ENCODE measurements at places on chromosomes 2 and 18. TPM values are rescaled to one million over a fixed set of nuclear protein-coding genes. Genes with fewer than 3 reads are reported as not detected.

DNA sequence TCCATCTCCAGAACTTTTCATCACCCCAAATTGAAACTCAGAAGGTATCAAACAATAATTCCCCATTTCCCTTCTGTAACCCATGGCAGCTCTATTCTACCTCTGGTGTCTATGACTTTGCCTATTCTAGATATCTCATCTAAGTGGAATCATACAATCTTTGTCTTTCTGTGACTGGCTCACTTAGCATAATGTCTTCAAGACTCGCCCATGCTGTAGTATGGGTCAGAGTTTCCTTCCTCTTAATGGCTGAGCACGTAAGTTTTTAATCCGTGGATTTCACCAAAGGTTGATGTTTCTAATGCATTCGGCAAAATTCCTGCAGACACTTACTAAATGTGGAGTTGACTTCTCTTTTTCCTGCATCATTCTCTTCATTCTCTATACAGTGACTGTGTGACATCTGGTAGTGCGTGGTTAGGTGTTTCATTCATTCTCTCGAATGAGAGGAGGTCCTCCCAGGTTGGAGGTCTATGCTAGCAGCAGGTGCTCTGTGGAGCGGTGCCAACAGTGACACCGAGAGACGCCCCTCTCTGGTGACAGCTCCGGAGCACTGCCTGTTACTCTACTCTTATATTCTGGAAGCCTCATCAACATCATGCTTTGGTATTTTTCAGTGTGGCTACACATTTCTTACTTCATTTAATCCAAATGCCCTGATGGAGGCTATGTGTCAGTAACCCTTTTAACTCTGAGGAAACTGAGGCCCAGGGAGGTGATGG is 50.1 kb downstream of the ATOH8 start:
- DNase-seq, result no peak

GRCh38 chr2:203500951-203501350 is 34.1 kb downstream of the RAPH1 start:
- DNase-seq, result no peak

DNA sequence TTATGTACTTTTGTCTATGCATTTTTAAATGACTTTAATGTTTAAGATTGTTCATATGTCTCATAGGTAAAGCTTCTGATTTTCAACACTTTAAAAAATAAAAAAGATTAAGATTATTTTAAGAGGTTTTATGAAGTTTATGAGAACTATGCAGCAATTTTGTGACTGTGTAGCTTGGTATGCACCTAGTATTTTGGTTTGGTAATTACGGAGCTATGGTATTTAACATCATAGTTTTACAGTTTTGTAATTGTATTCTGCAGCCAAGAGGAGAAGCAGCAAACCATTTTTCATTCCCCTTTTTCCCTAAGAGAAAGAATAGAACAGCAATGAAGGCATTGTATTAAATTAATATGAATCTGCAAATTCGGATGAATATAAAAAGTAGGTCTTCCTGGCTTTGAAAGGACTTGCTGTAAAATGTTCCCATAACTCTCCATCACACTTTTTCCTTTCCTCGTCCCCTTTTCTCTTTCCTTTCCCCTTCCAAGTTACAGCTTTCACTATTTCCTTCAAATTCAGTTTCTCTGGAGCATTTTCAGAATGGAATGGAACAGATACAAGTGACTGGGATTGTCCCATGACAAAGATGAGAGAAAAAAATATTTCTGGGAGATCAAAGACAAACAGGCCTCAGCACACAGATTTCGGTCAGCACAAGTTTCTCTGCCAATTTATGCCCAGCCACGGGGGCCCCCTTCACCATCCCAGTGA is 26.1 kb upstream of the PIEZO2 start:
- DNase-seq, result no peak

- DNase-seq, result no peak
Observed at GRCh38 chr18:35089891-35090550, 48.8 kb downstream of the MAPRE2 start.

DNA sequence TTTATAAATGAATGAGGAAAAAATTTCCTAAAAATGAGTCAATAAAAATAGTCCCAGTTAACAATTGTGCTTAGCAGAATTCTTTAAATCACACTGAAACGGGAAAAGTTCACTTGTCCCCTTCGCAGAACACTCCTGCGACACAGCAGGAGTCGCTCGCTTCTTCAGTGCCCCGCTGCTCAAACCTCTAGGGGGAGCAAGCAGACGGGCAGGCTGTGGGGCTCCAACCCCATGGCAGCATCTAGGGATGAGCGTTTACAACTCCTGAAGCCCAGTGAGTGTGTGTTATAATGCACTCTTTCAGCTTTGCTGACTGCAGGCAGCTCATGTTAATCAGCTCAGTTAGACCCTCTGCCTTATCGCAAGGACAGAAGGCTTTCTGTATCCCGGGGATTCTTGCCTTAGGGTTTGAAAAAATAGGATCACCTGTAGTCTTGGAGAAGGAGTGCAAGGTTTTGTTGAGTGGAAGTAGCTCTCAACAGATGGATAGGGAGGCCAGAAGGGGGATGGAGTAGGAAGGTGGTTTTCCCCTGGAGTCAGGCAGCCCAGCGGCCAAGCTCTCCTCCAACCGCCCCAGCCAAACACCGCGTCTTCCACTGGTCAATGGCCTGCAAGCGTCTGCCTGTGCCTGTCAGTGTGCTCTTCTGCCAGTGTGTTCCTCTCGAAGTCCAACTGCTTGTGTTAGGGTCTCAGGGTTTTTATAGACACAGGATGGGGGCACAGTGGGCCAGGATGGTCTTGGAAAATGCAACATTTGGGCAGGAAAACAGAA is 1977.7 kb upstream of the LRRTM1 start:
- DNase-seq, result no peak

DNA sequence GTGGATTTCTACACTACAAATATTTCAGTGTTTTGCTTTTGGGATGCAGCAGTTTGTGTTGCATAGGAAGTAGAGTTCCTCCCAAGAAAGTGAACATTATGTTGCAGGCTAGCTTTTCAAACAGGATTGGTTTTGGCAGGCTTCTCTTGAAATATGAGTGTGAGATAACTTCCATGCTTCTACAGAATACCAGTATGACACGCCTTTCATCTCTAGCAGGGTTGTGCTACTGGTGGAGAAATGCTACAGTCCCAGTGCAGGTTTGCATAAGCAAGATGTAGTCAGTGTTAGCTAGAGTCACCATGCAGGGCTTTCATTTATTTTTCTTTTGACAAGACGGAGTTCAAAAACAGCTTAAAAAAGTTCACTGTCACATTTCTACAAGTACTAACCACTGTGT is 17.1 kb upstream of the CAVIN2 start:
- DNase-seq, result no peak

DNA sequence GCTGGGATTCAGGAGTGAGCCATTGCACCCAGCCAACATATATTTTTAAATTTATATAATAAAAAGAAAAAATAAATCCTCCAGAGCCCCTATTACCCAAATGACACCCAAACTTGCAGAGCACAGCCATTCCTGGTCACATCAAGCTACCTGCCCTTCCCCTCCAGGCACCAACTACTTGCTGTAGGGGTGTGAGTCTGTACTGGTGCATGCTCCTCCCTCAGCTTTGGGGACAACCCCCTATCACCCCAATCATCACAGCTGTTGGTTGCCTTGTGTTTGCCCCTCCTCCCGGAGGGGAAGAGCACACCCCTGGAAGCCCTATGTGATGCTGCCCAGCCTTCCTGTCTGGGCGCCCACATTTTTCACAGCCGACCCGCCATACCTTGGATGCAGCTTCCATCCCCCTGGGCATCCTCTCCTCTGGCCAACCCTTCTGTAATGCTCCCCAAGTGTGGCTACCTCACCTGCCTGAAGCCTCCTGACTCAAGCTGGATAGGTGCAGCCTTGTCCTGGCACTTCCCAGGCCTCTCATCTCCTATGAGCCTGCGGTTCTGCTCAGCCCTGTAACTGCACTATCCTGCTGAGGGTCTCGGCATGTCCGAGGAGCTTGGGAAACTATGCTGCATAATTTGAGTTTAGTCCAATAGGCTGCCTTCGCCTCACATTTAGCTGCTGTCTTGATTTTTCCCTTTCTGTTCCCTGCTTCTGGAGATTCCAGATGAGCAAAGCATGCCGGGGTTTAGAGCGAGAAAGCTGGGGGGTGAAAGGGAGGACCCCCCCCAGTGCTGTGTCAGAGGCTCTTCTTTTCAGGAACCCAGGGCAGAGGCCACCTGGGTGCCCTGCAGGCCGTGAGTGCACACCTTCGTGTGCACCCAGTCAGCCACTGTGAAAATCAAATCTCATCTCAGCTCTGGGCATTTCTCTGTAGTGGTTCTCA is 27.2 kb downstream of the CHST10 start:
- no peak for DNase-seq

GRCh38 chr2:88950010-88950409 is 258.5 kb downstream of the RPIA start:
- DNase-seq, result no peak

- DNase-seq, result no peak
Observed at GRCh38 chr2:104850361-104851290, 3.3 kb upstream of the POU3F3 start.

- DNase-seq, result peak; percentile 20
Observed at GRCh38 chr2:240797500-240797895, 22.5 kb downstream of the KIF1A start.

GRCh38 chr18:3067722-3068121 is 54.8 kb upstream of the LPIN2 start:
- no peak for DNase-seq

- DNase-seq, result no peak
Observed at GRCh38 chr2:44620189-44620990, 258.6 kb downstream of the CAMKMT start.

The HOXD13 gene
- total RNA-seq, result not detected

The MROH2A gene
- not detected for total RNA-seq

The SP140 gene
- 55.3 TPM for total RNA-seq

The COLEC12 gene
- total RNA-seq, result not detected

The UGT1A7 gene
- not detected for total RNA-seq
